Stomach (tissue), 19 donors: ENCODE measurements at places on chromosomes 3 and 15. TPM values are rescaled to one million over a fixed set of nuclear protein-coding genes. Genes with fewer than 3 reads are reported as not detected.

GRCh38 chr3:14423197-14423743 lies 20.9 kb downstream of the SLC6A6 start:
- DNase-seq = peak; percentile 84

PLA2G4E gene
- not detected for total RNA-seq

PLSCR5 gene
- not detected for total RNA-seq

ALDH1L1 gene
- 7.6 TPM for total RNA-seq

SYNPR gene
- 1.7 TPM for total RNA-seq

GRCh38 chr3:151660885-151661284 lies 72.8 kb upstream of the AADACL2 start:
- DNase-seq = no peak

GRCh38 chr3:181956122-181956521 lies 244.4 kb downstream of the SOX2 start:
- DNase-seq = no peak

DNA sequence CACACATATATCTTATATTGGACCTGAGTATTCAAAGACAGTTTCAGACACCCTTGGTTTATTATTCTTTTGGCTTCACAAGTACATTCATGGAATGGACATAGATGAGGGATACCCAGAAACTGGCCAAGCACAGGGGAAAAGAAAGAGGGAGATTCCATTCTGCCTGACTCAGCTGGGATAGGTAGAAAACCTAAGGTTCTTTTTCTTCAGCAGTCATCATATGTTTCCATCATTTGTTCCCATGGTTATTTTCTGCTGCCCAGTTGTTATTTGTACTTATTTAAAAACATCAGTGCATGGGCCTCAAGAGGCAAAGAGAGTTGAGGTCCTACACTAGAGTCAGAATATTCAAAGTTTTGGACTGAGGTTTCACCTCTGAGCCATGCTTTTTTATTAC lies 91.8 kb downstream of the FILIP1L start:
- no peak for DNase-seq

DNA sequence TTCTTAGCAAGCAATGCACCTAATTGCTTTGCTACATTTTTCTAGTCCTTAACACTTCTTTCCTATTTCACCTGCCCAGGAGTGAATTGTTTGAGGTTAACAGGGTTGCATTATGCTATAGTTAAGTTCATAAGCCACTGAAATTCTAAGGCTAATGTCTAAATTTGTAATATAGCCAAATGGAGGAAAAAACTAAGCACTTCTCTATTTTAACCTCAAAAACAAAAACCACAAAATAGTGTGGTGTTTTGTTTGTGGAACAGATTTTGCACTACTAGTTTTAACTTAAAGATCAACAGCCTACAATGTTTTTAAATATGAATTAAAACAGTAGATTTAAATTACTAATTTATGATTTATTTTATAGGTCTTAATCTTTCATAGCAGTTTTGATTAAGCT lies 5.5 kb downstream of the ATOSA start:
- no peak for DNase-seq

DNA sequence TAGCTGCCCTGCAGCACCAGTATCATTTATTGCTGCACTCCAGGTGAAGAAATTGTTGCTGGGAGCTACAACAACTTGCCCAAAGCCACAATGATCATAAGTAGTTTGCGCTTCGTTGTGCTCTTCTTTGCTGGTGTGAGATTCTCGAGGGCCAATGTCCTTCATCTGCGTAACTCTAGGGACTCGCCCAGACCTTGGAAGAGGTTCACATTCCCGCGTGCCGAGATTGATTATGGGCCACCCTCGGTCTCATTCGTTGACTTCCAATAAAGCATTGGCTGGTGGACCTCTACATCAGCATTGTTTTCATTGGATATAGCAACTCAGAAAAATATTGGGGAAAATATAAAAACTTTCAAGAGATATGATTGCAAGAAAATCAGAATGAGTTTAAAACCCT lies 423 bp upstream of the PHLDB2 start:
- no peak for DNase-seq

GRCh38 chr3:59731943-59732342 lies 682.1 kb upstream of the CFAP20DC start:
- DNase-seq = peak; percentile 6

IQCF5 gene
- not detected for total RNA-seq

REC114 gene
- not detected for total RNA-seq

DNA sequence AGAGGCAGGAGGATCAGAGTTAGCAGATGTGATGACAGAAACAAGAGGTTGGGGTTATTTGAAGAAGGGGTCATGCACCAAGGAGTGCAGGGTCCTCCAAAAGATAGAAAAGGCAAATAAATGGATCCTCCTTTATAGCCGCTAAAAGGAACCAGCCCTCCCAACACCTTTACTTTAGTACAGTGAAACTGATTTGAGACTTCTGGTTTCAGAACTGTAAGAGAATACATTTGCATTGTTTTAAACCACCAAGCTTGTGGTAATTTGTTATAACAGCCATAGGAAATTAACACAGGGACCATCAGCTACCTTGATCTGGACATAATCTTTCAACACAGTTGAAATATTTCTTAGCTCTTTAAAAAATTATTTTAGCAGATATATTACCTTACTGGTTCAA lies 166.6 kb downstream of the TIGIT start:
- no peak for DNase-seq

DNA sequence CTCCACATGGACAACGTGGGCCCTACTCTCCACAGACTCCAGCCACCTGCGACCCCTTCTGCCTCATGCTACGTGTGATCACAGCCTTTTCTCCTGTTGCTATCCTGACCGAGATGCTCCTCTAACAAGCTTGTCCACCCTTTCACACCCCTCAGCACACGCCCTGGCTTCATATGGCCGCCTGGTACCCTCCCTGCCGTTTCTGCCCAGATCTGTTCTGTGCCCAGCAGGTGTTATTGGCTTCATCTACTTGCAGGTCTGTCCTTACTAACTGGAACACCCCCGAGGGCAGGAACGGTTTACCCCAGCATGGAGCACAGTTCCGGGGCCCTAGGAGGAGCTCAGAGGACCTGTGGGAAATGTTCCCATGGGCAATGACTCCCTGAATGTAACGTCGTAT lies 9.9 kb downstream of the CHAC1 start:
- no peak for DNase-seq

- no peak for DNase-seq
Measured at GRCh38 chr15:65476903-65477302, 40.6 kb downstream of the DPP8 start.

- no peak for DNase-seq
Measured at GRCh38 chr15:97235611-97235985, 724.9 kb upstream of the ARRDC4 start.

GRCh38 chr3:71328926-71329325 lies 254.6 kb downstream of the FOXP1 start:
- DNase-seq = no peak

MAP1A gene
- 7.6 TPM for total RNA-seq

DNA sequence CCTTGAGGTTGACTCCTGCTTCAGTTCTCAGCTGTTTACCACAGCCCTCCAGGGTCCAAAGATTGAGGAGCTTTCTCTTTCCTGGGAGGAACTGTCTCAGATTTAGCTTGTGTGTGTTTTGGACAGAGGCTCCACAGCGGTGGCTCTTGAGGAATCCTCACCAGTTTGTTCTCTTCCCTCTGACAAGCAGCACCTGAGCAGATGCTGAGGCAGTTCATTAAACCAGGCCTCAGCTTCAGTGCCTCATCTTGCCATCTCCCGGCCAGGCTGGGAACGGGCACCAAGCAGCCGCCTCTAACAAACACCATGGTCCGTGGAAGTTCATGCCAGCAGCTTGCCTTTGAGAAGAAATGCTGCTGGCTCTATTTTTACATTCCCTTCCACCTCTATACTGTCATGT lies 25.8 kb upstream of the TIMP4 start:
- DNase-seq = no peak
